ENCODE measurements at places on chromosomes 5 and 9.

DNA sequence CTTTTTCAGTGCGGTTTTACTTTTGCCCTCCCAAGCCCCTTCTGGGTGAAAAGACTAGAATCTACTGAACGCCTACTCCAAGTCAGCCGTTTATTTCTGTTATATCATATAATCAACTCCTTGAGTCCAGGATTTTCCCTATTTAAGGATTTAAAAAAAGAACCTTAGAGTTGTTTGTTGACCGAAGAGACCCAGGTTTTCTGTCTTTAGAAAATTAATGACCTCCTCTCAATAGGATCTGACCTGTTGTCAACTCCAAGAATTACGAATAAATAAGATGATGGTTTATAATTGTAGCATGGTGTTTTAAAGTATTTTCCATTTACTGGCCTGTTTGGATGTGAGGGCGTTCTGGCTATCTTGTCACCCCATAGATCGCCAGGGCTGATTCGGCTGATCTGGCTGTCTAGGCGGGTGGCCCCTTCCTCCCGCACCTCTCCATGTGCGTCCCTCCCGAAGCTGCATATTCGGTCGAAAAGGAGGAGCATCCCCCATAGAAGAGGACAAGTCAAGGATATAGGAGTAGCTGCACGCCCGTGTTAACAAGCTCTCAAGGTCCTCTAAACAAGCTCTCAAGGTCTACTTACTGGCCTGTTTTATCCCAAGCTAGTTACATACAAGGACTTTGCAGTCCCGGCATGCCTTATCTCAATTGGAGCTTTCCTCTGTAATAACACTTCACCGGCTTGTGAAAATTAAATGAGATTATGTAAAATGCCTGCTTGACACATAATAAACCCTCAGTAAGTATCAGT, 1.1 kb upstream of the UBAP2 start:
- no peak for DNase-seq

DNA sequence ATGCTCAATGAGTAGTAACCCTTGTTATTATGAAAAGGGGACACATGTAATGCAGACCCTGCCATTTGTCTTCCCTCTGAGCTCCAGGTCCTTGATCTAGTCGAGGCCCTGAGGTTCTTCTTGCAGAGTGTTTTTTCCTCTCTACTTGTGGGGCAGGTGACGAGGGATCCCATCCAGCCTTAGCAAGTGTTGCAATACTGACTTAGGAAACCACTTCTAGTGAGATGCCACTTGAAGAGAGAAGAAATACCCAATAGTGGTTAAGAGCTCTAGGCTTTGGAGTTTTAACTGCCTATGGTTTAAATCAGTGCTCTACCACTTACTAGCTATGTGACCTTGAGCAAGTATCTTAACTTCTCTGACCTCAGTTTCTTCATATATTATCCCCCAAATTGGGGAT, 10.2 kb downstream of the PPARGC1B start:
- no peak for DNase-seq

- DNase-seq, result no peak
Measured at GRCh38 chr5:136811551-136811950, 446.2 kb upstream of the TRPC7 start.

GRCh38 chr5:157816682-157817386, 42.1 kb downstream of the CLINT1 start:
- peak; percentile 8 for DNase-seq

DNA sequence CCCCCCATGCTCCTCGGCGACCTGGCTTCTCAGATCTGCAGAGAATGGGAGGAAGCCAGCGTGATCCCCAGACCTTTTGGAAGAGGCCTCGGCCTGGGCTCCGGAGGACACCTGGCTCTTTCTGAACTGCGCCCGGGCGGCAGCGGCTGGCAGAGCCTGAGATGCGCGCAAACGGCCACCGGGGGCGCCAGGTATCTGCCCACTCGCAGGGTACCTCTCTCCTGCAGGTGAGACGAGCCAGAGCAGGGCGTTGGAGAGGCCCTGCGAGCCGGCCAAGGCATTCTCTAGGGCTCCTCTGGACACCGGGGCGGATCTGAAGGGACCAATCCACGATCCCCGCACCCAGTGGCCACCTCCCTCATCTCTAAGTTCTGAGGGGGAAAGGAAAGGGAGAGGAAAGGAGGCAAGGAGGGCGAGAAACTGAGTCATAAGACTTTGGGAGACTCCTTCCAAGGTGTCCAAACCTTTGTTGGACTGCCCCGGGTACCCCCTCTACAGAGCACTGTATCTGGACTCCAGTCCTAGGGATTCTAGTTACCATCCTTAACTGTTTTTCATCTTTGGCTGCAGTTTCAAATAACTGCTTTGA, 55.0 kb upstream of the SLC46A2 start:
- DNase-seq, result no peak

DNA sequence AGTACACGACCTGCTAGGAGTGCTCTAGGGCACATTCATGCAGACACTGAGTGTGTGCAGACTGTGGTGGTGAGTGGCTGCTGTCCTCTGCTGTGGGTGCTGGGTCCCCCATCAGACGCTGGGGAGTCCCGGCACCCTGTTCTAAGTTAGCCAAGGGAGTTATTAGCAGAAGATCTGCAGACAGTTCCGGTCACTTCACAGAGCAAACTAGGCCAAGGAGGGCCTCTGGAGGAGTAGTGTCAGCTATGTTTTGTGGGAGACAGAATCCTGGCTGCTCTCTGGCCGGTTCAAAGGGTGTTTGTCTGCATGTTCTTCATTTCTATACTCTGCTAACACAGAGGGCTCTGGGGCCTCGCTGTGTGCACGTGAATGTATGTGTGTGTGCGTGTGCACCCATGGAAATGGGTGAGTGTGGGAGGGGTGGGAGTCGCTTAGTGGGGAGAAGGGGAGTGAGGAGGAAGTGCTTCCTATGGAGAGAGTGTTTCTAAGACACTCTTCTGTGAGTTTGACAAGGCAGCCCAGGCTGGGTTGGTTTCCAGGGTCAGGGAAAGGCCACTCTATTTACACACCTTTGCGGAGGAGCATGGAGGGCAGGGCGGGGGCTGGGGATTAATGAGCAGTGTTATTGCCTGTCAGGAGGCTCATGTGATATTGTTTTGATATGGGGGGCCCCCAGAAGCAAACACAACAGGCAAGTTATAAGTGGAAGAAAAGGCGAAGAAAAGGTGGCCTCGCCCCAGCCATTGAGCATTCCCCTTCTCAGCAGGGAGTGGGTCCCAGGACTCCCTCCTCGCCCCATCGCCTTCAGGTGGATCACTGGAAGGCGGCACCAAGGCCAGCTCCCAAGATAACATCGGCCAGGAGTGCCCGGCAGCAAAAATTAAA, 68.9 kb downstream of the MACROH2A1 start:
- no peak for DNase-seq

DNA sequence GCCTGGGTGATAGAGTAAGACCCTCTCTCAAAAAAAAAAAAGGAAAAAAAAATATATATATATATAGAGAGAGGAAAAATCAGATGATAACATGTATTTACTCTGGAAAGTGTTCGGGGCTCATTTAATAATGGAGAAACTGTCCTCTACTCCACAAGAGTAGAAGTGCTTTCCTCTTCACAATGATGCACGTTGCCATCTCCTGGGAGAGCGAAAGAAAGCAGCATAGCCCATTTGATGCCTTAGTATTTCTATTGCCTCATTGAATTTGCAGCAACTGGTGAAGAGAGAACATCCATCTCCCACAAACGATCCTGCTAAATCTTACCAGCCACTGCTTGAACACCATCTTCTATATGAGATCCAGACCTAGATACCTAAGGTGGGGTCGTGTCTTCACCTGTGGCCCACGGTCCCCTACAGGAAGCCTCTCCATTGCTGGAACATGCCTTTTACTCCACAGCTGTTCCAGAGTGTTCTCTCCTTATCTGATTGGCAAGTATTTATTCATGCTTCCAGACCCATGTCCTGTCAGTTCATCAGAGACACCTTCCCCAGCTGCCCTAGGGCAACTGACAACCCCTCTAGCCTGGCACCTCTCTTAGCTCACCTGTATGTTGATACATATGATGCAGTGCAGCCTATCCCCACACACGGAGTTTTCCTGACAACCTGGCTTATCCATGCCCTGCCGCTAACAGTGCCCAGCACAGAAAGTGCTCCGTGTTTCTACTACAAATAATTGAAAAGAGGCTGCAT, 115.3 kb downstream of the MARCHF11 start:
- no peak for DNase-seq

DNA sequence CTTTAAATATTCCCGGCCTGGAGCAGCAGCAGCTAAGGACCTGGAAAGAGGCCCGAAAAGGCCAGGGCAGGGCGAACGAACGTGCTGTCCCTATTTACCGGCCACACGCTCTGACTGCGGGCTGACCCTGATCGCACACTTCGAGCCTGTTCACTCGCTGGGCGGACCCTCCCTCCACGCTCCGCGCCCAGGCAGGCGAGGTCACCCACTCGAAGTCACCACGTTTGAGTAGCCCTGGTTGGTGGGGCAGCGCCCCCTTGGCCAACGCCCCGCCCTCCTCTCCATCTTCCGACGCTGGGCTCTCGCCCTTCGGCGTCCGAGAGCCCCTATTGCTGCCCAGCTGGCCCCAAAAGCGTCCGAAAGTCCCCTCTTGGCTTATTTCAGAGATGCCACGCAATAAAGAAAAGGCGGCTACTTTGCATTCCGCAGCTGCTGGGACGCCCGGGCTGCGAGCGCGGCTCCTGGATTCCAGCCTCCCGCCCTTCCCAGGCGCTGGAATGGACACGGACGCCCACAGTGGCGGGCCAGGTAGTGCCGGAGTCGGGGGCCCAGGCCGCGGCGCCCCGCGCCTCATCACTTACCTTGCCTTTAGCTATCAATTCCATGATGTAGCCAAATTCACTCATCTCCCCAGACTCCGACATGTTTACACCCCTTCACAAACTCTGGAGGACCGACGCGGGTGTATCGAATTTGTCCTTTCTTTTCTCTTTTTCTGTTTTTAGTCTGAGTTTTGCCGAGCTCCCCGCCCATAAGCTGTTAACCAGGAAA, 9.9 kb upstream of the TRIM36 start:
- DNase-seq, result no peak

DNA sequence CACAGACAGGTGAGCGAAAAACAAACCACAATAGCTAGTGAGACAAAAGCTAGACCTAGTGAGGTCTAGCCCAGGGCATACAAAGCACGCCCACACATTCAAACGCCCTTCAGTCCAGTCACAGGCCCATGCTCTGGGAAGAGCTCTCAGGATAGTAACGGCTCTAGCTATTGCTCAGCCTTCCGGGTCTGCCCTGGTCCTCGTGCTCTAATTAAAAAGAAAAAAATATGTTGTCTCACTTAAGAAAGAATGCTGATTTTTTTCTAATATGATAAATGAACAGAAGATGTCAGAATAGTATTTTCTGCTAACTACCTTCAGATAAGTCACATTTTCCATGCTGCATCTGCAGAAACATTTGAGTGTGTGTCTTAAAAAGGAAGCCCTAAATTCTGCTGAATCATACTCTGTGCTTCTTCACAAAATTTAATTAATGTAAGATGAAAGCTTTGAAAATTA, 94.5 kb downstream of the PLPP1 start:
- DNase-seq, result peak; percentile 26

GRCh38 chr5:33300209-33300742, 140.5 kb upstream of the TARS1 start:
- peak; percentile 23 for DNase-seq

- no peak for DNase-seq
Measured at GRCh38 chr5:158398360-158399201, 539.6 kb upstream of the CLINT1 start.

DNA sequence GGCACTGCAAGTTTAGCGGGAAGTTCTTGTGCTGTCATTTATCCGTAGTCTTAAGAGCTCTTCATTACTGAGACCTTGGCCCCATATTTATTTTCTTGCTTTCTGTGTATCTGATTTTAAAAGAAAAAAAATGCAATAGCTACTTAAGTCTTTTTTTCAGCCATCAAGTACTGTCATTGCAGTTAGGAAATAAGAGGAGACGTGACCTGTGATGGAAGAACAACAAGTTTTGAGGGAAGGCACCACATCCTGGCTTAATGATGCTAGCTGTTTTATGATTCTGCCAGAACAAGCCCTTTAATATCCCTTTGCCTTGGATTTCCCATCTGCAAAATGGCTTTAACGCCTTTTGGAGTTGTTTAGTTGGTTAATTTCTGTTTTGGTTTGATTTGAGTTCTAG, 3.8 kb downstream of the RGMB start:
- no peak for DNase-seq

DNA sequence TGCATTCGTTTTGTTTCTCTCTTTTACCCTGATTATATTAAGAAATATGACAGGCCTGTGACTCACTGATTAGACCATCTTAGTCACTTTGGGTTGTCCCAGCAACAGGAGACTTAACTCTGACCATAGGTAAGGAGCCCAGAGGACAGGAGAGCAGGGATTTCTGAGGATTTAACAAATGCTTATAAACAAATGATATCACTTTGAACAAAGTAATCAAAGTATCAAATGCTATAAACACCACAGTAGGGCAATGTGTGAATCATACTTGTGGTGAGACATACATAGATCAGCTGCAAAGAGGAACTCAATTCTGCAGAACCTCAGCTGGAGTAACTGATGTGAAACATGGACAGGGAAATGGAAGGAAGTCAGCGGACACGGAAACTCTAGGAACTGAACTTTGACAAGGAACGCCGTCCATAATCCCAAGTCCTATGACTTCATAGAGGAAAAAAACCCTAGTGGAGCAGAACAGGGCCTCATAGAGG, 190.6 kb upstream of the MSX2 start:
- DNase-seq, result no peak

DNA sequence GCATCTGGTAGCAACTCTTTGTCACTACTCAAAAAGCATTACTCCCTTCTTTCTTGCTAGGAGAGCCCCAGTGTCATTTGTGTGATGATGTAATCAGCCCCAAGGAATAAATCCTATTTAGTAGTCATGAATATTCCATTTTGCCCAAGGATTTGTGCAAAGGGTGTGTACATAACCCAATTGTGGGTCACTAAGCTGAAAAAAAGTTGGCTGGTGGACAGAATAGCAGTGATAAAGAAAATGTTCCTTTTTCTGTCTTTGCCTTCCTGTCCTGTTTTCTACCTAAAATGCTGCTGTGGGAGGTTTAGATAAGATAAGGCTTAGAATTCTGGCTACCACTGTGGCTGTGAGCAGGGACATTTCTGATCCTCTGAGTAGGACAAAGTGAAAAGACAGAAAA, 223.1 kb upstream of the ITGA1 start:
- DNase-seq, result no peak

GRCh38 chr9:37417857-37418618, 4.5 kb upstream of the GRHPR start:
- DNase-seq, result no peak
